Muscle of arm (tissue), 14 donors: ENCODE measurements at places on chromosomes 3 and 15.

DNA sequence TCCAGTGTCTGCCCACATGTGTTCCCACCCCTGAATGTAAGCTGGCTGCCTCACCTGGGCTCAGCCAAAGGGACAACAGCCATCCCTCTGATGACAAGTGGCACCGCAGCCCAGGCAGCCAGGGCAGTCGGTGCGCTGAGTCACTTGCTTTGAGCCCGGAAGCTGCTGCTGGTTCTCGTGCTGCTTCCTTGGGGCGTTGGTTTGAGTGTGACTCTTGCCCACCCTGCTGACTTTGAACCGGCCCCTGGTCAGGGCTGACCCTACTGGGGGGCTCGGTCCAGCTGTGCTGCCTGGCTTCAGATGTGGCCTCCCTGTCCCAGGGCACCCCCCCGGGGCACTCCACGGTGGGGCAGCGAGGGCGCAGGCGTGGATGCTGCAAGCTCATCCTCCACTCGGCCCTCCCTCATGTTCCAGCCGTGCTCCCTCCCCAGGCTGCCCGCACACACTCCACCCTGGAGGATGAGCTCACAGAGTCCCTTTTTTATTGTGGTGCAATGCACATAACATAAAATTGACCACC, 62.1 kb downstream of the EFCAB12 start:
- DNase-seq, result no peak

- DNase-seq, result no peak
Measured at GRCh38 chr3:98587654-98588053, 5.8 kb downstream of the CPOX start.

DNA sequence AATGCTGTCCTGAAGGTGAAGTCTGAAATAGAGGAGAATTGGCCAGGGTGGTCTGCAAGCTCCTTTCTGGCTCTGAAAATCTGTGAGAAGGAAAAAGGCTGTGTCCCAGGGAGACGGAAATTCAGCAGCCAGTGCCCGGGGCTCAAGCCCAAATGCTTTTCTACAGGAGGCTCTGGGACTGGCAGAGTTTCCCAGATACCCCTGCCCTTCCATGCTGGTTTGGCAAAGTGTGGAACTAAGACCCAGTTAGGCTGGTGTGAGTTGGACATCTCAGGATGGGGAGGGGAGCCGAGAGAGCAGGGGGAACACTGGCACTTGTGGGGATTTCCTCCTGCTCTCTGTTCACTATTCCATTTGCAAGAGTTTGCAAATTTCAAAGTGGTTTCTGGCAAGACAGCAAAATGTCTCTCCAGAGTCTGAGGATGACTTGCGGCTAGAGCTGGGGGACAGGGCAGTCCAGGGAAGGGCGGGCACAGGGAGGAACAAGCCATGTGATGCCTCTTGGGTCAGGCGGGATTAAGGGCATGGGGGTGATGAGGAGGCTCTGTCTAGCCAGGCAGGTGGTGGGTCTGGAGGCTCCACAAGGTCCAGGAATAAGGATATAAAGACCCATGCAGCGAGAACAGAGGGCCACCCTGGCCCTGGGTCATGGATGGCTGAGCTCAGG, 152.3 kb downstream of the RAB11A start:
- DNase-seq, result no peak

- no peak for DNase-seq
Measured at GRCh38 chr3:64432870-64433269, 207.6 kb upstream of the PRICKLE2 start.

DNA sequence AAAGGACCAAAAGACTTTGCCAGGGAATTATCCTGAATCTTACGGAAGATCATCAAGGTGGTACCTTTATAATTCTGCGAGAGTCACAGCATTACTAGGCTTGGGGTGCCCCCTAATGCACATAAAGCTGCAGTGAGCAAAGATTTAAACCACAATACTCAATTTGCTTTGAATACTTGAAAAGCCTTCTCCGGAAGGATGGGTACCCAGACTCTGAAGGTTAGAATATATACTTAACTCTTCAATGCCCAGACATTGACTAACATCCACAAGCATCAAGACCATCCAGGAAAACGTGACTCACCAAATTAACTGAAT, 117.8 kb upstream of the KCNH8 start:
- DNase-seq, result no peak

GRCh38 chr3:56125358-56126005, 342.8 kb downstream of the ERC2 start:
- no peak for DNase-seq

- DNase-seq, result no peak
Measured at GRCh38 chr3:108041253-108041652, 49.6 kb downstream of the CD47 start.

GRCh38 chr3:140268610-140269009, 333.6 kb downstream of the CLSTN2 start:
- no peak for DNase-seq

- DNase-seq, result no peak
Measured at GRCh38 chr3:125054062-125054448, 1.7 kb downstream of the HEG1 start.

GRCh38 chr15:52912172-52912571, 122.0 kb upstream of the ONECUT1 start:
- no peak for DNase-seq

DNA sequence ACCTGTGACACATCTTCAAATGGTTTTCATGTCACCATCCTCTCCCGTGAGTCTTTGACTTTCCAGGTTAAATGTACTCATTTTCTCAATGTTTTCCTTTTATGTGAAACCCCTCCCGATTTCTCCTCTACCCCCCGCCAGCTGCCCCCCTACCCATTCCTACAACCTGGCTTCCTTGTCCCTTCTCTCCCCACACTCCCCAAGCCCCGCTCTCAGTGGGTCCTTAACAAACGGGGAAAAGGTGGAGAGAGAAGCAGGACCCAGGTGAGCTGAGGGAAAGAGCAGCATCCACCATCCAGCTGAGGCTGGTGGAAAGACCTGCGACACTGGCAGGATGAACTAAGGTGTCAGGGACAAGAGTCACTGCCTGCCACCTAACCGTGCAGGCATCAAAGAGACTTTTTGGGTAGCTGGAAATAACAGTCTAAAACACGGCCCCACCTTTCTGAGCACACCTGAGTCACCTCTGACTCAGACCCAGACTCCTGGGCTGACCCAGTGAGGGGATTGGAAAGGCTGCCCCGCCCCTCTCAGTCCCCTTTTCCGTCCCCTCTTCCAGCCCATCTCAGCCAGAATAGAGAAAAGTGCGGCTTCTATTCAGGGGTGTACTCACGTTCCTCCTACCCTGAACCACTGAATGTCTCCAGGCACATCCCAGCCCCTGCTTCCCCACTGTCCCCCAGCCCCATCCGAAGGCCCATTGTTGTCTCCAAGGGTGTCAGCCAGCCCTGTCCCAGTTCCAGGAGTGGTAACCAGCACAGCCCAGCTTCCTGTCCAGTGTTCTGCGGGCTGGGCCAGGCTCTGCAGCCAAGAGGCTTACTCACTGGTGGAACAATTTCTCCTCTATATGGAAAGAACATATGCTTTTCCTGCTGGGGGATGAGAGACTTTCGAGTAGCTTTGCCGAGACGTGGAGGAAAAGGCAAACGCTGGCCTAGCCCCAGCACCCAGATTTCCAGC, 20.4 kb downstream of the ISG20 start:
- DNase-seq, result peak; percentile 79

DNA sequence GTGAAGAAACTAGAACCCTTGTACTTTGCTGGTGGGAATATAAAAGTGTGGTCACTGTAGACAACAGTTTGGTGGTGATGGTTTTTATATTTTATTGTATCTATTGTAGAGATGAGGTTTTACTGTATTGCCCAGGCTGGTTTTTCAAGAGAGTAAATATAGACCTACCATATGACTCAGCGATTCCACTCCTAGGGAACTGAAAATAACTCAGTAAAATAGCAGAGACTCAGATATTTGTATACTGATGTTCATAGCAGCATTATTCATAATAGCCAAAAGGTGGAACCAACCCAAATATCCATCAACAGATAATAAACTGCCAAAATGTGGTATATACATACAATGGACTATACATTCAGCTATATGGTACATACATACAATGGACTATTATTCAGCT, 68.8 kb upstream of the IL12A start:
- DNase-seq, result no peak

- no peak for DNase-seq
Measured at GRCh38 chr3:21826416-21826815, 75.4 kb upstream of the ZNF385D start.

- no peak for DNase-seq
Measured at GRCh38 chr15:49410641-49411040, 12.4 kb upstream of the FGF7 start.

DNA sequence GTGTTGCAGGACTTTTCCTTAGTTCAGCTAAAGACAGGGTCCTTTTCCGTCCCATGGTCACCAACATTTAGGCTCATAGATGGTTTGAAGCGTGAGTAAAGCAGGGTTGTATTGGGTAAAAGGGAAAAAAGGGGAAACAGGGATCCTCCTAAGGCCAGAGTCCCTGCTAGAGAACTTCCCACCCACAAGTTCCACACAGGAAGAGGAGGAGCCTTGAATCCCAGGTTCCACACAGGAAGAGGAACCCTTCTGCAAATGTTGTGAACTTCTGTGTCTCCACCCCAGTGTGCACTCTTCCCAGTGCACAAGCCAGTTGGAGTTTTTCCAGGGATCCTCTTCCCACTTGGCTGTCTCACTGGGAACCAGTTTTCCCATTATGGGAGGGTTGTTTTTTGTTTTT, 27.6 kb upstream of the ATP8B4 start:
- no peak for DNase-seq

DNA sequence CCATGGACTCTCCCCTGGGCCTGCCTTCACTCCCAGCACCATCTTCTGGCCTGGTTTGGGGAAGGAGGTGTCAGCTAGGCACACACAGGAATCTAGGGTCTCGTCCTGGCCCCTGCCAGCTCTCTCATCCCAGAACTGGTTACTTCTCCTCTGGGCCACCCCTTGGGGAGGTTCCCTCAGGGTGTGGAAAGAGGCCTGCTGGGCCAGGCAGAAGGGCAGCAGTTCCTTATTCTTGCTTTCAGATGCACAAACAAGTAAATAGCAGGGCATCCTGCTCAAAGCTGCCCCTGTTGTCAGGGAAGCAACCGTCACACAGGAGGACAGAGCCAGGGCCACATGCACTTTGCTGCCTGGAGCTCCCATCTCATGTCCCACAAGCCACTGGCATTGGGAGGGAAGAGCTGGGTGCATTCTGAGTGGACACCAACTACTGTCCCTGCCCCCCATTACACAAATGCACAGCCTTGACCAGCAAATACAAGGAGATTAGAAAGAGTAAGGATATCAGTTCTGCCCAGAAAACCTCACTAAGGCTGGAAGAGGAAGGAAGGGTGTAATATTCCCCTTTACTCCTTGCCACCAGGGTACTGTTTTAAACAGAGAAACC, 108.8 kb upstream of the HACD2 start:
- DNase-seq, result no peak

DNA sequence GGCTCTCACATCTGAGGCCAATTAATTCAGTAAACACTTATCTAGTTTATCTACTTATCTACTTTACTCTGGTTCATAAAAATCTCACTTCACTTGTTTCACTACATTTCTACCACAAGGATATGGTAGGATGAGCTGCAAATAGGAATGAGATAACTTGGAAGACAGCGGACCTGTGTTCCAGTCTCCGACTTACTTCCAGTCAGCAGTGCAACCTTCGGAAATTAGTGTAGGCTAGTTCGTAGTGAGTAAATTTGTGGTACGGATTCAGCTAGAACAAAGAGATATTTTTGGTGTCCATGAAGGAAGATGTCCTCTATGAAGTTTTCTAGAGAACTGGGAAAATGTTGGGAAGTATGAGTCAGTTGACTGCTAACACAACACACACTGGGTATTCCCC, 66.3 kb downstream of the TPRG1 start:
- DNase-seq, result no peak

- no peak for DNase-seq
Measured at GRCh38 chr3:84109911-84110310, 848.9 kb upstream of the CADM2 start.

DNA sequence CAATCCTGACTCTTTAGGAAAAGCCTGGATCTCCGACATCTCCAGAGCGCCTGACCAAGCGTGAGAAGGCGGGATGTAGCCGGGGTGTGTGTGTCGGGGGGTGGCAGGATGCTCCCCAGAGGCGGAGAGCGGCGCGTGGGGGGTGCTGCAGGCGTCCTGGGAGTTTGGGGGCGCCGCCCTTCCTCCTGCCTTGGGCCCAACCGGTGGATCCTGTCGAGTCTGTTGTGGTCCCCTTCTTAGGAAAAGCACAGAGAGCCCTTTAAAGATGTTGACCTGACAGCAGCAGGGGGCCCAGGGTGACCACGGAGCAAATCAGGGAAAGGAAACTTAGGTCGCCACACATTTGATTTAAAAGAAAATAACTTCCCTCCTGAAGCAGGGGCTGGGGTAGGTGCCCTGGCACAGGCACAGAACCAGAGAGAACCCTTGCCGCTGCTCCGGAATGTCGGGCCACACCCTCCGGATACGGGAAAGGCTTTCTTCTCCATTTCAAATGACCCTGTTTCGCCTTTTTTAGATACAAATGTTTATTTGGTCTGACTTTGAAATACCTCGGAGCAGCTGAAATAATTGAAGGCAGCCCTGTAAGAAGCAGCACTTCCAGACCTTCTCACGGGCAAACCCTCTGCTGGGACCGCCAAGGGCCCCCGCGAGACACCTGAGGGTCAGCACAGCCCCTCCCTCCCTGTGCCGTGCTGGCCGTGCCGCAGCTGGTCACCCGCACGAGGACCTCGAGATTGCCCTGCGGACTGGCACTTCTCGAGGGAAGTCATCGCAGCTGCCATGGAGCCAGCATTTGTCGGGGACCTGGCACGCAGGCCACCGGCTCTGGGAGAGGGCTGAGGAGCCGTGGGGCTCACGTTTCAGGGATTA, 102.9 kb upstream of the KLF13 start:
- DNase-seq, result no peak

DNA sequence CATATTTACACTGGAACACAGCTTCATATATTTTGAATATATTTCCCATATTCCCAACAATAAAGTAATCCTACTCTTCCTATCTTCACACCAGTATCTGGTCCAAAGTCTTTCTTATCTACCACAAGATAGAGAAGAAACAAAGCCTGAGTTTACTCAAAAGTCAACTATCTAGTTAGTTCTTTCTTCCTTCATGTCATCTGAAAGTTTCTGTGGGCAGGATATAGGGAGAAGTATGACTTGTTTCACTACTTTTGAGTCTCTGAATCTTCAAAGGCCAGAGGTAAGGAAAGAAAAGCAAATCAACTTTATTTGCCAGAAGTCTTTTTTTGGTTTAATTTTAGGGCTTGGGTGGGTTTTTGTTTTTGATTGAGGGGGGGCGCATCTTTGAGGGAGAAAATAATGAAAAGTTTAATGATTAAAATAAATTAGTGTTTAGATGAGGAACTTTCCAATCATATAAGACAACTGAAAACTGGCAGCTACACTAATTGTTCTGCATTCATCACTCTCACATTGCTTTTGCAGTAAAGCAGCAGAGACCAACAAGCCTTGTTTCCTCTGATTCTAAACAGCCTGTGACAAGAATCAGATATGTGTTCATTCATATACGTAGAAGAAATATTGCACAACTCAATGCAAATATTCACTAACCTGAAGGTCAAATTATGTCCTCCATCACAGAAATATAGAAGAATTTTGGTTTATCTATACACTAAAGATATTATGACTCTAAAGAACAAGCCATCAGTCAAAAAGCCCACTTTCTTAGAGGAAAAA, 421.4 kb downstream of the SHQ1 start:
- no peak for DNase-seq

- no peak for DNase-seq
Measured at GRCh38 chr3:154130540-154130939, 9.3 kb downstream of the ARHGEF26 start.

GRCh38 chr15:65081758-65082157, 5.2 kb downstream of the KBTBD13 start:
- DNase-seq, result no peak

- no peak for DNase-seq
Measured at GRCh38 chr3:170585008-170585936, 603 bp downstream of the SLC7A14 start.
